ENCODE measurements at places on chromosomes 3 and 15.
A peak's percentile ranks its signal among the peaks of the same experiment; 100 is the strongest.

- DNase-seq, result no peak
These were observed 63.6 kb upstream of the RPL32 start for GRCh38 chr3:12904951-12905315.

DNA sequence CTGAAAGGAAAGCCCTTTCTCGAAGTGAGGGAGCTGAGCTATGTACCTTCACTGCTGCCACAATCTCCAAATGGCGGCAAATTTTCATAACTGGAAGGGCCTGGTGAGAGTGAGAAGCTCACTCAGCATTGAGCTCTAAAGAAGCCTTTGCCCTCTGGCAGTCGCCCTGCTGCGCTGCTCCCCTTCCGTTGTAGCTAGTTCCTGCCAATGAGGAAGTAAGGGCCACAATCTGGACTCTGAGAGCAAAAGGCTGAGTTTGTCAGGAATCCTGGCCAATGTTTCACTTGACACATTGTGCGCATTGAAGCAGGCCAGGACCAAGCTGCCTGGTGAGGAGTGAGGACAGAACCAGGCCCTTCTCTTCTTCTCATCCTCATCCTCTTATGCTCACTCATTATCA lies 579.5 kb downstream of the PDCD6IP start:
- DNase-seq, result no peak

- peak; percentile 40 for DNase-seq
These were observed 338.3 kb upstream of the ZNF385D start for GRCh38 chr3:22089284-22089683.

DNA sequence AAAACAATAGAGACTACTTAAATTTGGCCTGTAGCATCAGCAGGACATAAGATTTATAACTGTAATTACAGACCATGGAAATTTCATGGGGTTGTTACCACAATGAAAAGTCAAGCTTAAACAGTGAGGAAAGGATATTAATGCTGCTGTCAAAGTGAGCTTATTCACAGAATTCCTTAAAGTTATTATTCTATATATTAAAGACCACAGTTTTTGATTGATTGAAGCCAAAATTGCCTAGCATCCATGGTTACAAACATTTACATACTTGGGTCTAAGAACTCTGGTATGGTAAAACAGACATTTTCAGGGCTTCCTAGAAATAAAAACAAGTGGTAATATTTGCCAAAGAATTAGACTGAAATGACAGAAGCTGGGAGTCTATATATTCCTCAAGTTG lies 248.6 kb downstream of the ATP8B4 start:
- no peak for DNase-seq

Data from NCI-H774 (cell line).